Activated T-helper 17 cell treated with anti-CD3 and anti-CD28 coated beads, Interleukin-2, amount 50 U/mL, for 72 hours (primary cell): ENCODE measurements at places on chromosomes 4 and X. TPM values are rescaled to one million over a fixed set of nuclear protein-coding genes. Genes with fewer than 3 reads are reported as not detected.

- ATAC-seq = no peak
Observed at GRCh38 chr4:93771640-93772411, 56.7 kb upstream of the ATOH1 start.

DNA sequence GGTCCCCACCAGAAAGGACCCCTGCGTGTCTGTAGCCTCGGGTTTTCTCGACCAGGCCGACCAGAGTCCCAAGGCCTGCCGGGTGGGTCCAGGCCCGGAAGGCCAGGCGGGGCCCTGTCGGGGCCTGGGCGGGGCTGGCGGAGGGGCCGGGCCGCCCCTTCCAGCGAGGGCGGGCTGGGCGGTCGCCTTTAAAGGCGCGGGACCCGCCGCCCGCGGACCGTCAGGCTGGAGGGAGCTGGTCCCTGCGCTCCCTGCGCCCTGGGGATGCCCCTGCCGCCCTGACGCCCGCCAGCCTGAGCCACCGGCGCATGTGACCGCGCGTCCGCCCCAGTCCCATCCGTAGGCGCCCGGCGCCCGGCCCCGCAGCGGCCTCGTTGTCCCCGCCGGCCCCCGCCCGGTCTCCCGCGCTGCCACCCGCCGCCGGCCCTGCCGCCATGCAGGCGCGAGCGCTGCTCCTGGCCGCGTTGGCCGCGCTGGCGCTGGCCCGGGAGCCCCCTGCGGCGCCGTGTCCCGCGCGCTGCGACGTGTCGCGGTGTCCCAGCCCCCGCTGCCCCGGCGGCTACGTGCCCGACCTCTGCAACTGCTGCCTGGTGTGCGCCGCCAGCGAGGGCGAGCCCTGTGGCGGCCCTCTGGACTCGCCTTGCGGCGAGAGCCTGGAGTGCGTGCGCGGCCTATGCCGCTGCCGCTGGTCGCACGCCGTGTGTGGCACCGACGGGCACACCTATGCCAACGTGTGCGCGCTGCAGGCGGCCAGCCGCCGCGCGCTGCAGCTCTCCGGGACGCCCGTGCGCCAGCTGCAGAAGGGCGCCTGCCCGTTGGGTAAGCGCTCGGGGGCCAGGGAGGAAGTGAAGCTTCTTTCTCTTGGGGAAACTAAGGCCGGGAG lies at the start of gene HTRA3:
Gene HTRA3 (plus strand): TSS at position 220 of the 883 bp plus-strand sequence. CDS start 215 bp downstream, at position 435.
- ATAC-seq = no peak

Gene VCX3A
- total RNA-seq = not detected

GRCh38 chr4:107996949-107997788 lies 7.5 kb downstream of the HADH start:
- ATAC-seq = no peak

GRCh38 chr4:128930051-128930450 lies 120.6 kb downstream of the JADE1 start:
- no peak for ATAC-seq

GRCh38 chr4:139898293-139898692 lies 232.7 kb downstream of the MGST2 start:
- peak; percentile 18 for ATAC-seq

DNA sequence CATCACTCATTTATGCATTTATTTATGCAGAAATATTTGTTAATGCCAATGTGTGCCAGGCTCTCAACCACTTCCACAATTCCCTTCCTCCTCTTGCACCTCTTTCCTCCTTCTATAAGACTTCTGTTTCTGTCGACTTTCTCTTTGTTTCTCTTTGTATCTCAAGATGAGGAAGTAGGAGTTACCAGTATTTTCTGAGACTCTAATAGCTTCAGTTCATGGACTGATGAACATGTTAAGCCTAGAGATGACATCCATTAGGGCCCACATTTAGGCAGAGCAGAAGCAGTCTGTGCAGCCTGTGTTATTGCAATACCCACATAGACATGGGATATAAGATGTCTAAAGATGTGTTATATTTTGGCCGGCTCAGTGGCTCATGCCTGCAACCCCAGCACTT lies 241.8 kb upstream of the SMIM31 start:
- ATAC-seq = no peak

DNA sequence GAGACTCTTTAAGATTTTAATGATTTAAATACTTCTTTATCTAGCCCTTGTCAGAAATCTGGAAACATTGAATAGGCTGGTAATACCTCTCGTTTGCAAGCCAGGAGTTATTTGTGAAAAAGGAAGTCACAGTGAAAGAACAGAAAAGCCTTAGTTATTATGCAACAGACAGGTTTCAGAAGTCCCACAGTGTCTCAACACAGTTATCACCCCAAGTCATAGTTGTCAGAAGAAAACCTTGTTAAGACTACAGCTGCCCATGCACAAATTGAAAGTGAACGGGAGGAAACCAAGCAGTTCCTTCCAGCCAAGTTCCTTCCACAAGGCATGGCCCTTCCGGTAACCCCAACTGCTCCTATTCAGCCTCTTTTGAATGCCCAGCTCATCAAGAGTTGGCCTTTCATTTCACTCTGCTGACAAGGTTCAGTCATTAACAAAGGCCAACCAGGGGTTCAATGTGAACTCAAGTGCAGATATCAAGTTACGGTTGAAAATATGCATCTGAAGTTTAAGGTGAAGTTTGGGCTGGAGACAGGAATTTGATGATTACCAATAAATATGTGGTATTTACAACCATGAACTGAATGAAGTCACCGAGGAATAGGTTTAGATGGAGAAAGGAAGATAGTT lies 15.6 kb downstream of the ALPK1 start:
- peak; percentile 29 for ATAC-seq

- ATAC-seq = no peak
Observed at GRCh38 chr4:18847249-18847890, 825.8 kb upstream of the LCORL start.
